Psoas muscle (tissue), 8 donors: ENCODE measurements at places on chromosomes 6 and 20. TPM values are rescaled to one million over a fixed set of nuclear protein-coding genes. Genes with fewer than 3 reads are reported as not detected.

DNA sequence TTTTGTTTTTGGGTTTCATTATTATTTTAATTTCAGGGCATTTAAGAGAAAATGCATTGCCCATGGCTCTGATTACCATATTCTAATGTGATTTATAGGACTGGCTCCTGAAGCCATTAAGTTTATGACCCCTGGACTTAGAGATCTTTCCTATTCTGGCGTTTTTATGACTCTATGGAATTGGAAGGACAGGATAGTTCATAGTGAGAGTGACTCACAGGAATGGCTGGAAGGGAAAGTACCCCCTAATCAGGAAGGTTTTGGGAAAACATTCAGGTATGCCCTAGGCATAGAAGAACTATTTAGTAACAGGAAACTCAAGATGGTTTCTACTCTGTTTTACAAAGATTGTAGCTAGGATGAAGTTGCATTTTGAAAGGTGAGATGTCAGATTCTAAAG is 108.6 kb upstream of the SLC2A12 start:
- no peak overlapping the region for H3K27ac ChIP-seq
- no peak overlapping the region for H3K4me3 ChIP-seq
- no peak for DNase-seq
- no peaks in the 10 kb centered on the region for H3K36me3 ChIP-seq
- no peaks in the 10 kb centered on the region for H3K27me3 ChIP-seq
- no peaks in the 10 kb centered on the region for H3K4me1 ChIP-seq

DNA sequence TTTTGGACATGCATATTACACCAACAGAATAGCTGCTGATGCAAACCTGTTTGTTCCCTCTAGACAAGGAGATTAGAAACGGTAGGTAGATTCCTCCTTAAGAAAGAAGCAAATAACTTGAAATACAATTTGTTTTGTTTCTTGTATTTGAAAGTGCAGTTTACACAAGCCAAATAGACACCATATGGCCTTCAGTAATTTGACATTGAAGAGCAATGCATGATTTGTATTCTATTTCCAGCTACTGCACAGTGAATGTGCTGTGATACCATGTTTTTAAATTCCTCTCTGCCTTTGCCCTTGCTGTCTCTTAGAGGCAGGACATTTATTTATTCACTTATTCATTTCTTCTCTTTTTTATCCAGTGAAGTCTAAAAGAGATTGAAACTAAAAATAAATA is 31.9 kb upstream of the ANKEF1 start:
- H3K36me3 ChIP-seq: no peaks in the 10 kb centered on the region
- no peak for DNase-seq
- H3K27ac ChIP-seq: no peak overlapping the region
- H3K4me3 ChIP-seq: no peak overlapping the region
- H3K4me1 ChIP-seq: no peaks in the 10 kb centered on the region
- H3K27me3 ChIP-seq: no peaks in the 10 kb centered on the region

GRCh38 chr6:160429620-160429895 is 81.4 kb downstream of the SLC22A3 start:
- H3K4me3 ChIP-seq: no peak overlapping the region
- H3K4me1 ChIP-seq: peaks cover 18% of the 10 kb centered on the region
- no peak overlapping the region for H3K27ac ChIP-seq

Gene RAD21L1
- not detected for total RNA-seq

Gene KIAA0408
- total RNA-seq: 10.4 TPM
